ENCODE measurements at places on chromosomes 5 and 9.

- no peak for DNase-seq
Measured at GRCh38 chr9:8261737-8262136, 462.2 kb upstream of the DMAC1 start.

DNA sequence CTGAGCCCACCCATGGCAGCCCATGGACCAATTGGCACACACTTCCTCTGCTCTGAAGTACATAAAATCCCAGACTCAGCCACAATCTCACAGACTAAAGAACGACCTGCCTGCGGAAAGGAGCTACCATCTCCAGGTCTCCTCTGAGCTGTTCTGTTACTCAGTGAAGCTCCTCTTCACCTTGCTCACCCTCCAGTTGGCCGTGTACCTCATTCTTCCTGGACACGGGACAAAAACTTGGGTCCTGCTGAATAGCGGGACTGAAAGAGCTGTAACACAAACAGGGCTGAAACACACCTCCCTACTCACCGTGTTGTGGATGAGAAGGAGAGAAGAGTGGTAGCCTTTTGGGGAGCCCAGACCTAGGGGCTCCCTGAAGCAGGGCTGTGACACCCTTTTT lies 128.7 kb downstream of the GAS1 start:
- DNase-seq: no peak

GRCh38 chr9:14907360-14907685 lies 2.9 kb downstream of the FREM1 start:
- no peak for DNase-seq

DNA sequence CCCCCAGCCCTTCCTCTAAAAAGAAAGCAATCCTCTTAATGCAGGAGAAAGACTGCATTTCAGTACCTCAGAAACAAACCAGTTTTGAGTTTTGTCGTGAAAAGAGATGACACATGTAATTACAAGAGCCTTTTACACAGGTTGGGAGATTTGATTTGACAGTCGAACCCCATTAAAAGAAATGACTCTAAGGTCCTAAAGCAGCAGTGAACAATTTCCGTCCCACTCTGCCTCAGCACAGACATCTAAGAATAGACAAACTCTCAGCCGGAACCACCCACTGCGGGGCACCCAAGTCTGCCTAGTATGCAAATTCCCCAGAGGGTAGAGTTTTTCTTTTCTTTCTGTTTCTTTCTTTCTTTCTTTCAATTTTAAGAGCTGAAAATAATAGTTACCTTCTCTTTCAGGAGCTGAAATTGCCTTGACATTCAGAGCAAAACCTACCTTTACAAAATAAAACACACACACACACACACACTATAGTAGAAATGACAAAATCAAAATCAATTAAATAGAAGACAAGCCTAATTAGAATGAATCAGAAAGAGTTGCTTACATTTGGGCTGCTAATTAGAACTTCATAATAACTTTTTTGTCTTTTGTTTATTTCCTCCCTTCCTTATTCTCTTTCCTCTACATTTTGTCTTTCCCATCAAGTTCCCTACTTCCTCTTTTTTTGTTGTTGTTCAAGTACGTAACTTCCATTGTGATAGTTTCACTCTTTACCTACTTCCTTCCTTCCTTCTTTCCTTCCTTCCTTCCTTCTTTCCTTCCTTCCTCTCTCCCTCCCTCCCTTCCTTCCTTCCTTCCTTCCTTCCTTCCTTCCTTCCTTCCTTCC lies 65.1 kb downstream of the BASP1 start:
- DNase-seq: no peak

DNA sequence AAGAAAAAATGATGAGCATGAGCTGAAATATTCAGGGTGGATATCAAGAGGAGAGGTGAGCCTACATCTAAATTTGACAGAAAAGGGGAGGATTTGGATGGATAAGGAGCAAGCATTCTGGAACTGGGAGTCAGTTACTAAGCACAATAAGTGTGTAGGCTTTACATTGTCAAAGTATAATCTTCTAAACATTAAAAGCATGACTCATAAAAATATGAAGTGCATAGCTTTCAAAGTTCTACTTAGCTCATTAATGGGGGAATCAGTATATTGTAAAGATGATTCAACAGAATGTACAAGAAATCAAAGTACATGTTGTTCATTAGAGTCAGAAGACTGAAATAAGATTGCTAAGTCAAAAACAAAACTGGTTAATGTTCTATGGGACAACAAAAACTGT lies 248.0 kb upstream of the GAS1 start:
- no peak for DNase-seq

- no peak for DNase-seq
Measured at GRCh38 chr5:172002310-172002709, 4.1 kb downstream of the FBXW11 start.

GRCh38 chr5:98753507-98753906 lies 20.0 kb upstream of the RGMB start:
- no peak for DNase-seq

- no peak for DNase-seq
Measured at GRCh38 chr5:135064235-135064570, 30.2 kb upstream of the PITX1 start.

DNA sequence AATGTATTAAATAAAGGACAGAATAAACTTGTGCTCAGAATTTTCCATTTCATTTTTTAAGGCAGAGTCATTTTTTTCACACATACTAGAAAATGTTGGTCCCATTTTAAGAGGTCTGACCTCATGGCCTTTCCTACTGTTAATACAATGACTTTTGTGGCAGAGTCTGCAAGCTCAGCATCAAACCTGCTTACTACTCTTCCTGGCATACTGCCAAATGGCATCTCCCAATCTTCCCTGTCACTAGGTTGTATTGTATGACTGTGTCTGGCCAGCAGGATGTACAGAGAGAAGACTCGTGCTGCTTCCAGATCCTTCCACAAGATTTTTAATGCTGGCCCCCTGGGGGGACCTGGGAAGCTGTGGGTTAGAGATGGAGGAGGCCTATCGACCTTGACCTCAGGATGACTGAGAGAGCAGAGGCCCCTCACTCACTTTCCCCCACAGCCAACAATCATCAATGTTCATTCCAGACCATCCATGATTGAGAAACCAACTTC lies 64.7 kb downstream of the BARX1 start:
- no peak for DNase-seq

- DNase-seq: no peak
Measured at GRCh38 chr9:34362614-34363214, 14.0 kb downstream of the MYORG start.

- DNase-seq: no peak
Measured at GRCh38 chr5:132182359-132183040, 45.2 kb downstream of the P4HA2 start.

- DNase-seq: no peak
Measured at GRCh38 chr5:173689171-173689736, 72.8 kb upstream of the BOD1 start.

DNA sequence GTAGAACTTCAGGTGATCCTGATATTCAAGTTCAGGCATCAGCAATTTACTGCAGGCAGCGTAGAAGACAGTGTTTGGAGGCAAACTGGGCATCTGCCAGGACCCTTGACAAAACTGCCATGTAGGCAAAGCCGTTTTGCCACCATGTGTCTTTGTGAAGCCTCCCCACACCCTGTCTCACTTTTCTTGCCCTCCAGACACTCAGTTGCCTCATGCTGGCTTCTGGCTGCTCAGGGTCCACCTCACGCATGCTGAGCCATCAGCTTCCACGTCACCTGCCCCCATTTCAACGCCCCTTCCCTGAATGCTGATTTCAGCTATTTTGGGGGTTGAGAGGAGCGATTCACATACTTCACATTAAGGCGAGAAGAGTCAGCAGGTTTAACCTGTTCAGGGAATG lies 165.2 kb upstream of the KLF9 start:
- no peak for DNase-seq

DNA sequence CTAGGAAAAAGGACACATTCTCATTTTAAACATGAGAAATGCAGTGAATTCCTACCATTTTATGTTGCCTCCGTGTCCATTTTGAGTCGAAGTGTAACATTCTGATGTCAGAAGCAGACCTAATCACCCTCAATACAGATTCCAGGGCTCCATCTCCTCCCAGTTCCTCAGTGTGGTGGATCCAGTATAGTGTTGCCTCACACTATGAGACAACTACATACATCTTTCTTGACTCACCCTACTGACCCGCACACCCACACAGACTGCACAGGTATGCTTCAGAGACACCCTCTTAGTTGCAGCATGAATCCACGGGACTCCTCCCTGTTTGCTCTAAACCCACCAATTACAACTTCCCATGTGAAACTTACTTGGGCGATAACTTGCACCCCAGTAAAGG lies 564.9 kb downstream of the SEMA5A start:
- no peak for DNase-seq

DNA sequence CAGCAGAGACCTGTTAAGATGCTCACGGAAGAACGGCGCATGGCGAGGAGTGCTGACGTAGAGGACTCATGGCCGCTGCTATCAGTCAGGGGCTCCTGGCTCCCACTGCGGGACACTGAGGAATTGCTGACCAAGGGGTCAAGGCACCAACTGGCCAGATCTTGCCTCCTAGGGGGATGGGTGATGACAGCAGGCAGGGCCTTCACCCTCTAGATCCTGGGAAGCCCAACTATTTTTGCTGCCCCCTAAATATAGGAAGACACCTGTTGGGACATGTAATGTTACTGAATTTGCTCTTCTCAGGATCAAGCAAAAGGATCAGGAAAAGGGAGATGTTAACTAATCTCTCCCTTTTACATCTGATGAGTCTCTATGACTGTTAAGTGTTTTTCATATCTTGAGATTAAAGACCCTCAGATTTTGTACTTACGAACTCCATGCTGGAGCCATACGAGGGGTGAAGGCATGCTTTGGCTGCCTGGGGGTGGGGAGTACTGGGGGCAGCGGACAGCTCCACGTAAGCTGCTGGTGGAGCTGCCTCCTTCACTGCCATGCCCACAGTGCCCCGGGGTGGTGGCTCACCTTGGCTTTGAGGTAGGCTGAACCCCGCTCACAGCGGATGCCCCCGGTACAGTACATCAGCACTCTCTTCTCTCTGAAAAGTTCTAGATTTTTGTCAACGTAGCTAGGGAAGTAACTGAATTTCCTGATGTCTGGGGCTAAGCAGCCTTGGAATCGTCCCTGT lies 28.1 kb downstream of the TSTD2 start:
- no peak for DNase-seq

All from thymus (tissue), 14 donors.